ENCODE measurements at places on chromosomes 16 and 17. TPM values are rescaled to one million over a fixed set of nuclear protein-coding genes. Genes with fewer than 3 reads are reported as not detected.

The KRTAP4-5 gene
- not detected for total RNA-seq

The SRCAP gene
- total RNA-seq = 19.0 TPM

The ABCA10 gene
- not detected for total RNA-seq

The KRTAP2-1 gene
- total RNA-seq = not detected

The PYY gene
- total RNA-seq = not detected

The SLFN14 gene
- total RNA-seq = not detected

The TEKT3 gene
- total RNA-seq = 0.64 TPM

The TERB1 gene
- not detected for total RNA-seq

The P2RX5 gene
- total RNA-seq = not detected

The NEUROD2 gene
- total RNA-seq = not detected

The GLIS2 gene
- total RNA-seq = 7.4 TPM

The KRTAP16-1 gene
- total RNA-seq = not detected

The TP53TG3F gene
- total RNA-seq = not detected

The EPX gene
- total RNA-seq = not detected

The CMTM2 gene
- not detected for total RNA-seq

The BAIAP3 gene
- 4.5 TPM for total RNA-seq

The GRAP gene
- total RNA-seq = 4.3 TPM

The INO80E gene
- total RNA-seq = 131 TPM

The NPIPA2 gene
- not detected for total RNA-seq

The FAM83G gene
- 5.9 TPM for total RNA-seq

The PRSS33 gene
- total RNA-seq = not detected

The TM4SF5 gene
- total RNA-seq = not detected

The TAT gene
- not detected for total RNA-seq

The HLF gene
- total RNA-seq = 6.0 TPM

The TNP2 gene
- total RNA-seq = not detected

The NUFIP2 gene
- 14.5 TPM for total RNA-seq

The C17orf107 gene
- 4.8 TPM for total RNA-seq

The PNMT gene
- total RNA-seq = not detected

The TNS4 gene
- total RNA-seq = not detected

The KRT23 gene
- not detected for total RNA-seq

The CES1 gene
- not detected for total RNA-seq
